Inflammatory macrophage (primary cell): ENCODE measurements at places on chromosomes 5 and 9.

DNA sequence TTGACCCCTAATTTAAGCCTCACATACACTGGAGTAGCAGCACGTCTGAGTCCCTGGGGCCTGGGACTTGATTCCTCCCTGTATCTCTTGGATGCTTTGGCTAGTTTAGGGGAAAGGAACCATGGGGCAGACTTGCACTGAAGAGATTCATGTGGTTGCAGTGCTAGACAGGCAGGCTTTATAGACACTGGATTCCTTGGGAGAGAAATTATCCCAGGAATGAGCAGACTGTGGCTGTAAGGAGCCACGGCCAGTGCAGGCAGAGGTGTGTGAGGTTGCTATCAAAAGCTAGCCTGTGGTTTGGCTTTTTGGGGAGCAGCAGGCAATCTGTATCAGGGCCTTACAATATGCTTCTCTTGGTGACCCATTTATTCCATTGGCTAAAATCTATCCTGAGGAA lies 20.5 kb upstream of the PITX1 start:
- no peak for DNase-seq

GRCh38 chr5:109990723-109991359 lies 301.1 kb downstream of the MAN2A1 start:
- DNase-seq: no peak

- no peak for DNase-seq
Measured at GRCh38 chr9:132090771-132091170, 11.1 kb upstream of the MED27 start.

DNA sequence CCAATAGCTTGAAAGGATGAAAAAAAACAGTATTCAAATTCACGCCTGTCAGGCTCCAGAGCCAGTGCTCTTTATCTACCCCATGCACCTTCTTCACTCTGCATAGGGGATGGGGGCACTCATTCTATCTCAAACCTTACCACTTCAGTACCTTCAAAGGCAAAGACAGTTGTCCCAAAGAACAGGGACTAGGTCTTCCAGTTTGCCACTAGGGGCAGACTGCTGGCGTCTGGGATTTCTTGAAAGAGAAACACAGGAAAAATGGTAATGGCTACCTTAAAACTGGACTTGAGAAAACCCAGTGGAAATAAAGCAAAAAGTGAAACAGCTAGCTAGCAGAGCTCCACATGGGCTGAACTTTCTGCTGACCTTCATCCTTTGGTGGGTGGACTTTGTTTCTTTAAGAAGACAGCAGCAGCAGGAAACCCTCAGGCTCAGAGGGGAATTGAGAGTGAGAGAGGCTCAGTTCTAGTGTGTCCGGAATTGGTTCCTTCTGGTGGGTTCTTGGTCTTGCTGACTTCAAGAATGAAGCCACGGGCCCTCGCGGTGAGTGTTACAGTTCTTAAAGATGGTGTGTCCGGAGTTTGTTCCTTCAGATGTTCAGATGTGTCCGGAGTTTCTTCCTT lies 41.0 kb upstream of the SLC36A1 start:
- peak; percentile 3 for DNase-seq

GRCh38 chr5:1824109-1824821 lies 23.1 kb downstream of the NDUFS6 start:
- no peak for DNase-seq

DNA sequence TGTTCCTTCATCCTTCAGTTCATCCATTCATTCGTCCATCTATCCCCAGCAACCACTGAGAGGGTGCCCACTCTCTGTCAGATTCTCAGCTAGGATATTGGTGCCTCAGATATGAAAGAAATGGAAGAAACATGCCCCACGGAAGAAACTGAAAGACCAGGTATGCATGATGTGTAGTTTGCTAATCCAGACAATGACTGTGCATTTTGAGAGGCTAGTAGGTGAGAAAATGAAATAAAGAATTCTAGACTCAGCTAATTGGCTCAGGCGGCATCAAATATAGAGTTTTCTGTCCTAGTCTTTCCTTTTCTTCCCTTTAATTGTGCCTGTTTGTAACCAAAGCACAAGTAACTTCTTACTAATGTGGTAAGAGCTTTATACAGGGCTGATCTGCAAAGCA lies 104.7 kb downstream of the PDZD2 start:
- no peak for DNase-seq

GRCh38 chr9:110115826-110116542 lies 92.0 kb downstream of the C9orf152 start:
- DNase-seq: no peak

- DNase-seq: peak; percentile 82
Measured at GRCh38 chr9:111094433-111094924, 56.2 kb upstream of the LPAR1 start.

GRCh38 chr5:11514705-11515432 lies 389.4 kb downstream of the CTNND2 start:
- no peak for DNase-seq

DNA sequence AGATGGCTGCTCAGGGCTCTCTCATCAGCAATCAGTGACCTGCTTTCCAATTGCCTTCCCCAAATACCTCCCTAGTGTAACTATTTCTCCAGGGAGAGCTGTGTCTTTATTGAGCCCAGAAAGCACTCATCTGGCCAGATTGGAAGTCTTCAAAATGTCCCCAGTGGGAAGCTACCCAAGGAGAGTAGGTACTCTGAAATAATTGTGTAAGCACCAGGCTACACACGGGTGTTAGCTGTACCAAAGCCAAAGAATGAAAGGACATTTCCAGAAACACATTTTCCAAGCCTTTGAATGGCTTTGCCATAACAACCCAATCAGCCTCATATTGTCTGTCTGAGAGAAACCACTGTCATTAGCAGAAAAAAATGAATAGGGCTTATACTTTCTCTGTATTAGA lies 318.8 kb downstream of the FAM170A start:
- DNase-seq: no peak

- no peak for DNase-seq
Measured at GRCh38 chr9:78578072-78578471, 281.1 kb downstream of the PSAT1 start.

DNA sequence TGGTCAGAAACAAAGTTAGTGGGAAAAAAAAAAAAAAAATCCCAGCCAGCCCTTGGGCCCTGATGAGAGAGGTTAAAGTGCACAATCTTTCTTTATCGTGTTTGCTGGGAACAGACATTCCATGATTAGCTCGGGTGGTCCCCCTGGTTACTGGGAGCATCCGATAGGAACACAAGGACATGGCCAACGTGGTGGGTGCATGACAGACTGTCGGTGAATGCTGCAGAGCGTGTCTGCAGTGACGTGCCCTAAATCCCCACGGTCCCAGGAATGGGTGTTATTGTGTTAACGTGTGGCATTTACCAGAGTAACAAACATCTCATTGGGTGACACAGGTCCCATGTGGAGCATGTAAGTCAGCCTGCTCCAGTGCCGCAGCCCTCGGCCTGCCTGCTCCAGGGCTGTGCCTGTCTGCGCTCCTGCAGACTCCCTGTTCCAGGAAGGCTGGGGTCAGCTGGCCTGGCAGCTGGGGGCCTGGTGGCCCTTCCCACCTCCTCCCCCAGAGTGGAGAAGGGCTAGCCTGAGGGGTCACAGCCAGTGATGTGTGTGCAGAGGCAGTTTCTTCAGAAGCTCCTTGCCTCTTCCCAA lies 34.3 kb upstream of the TBC1D2 start:
- no peak for DNase-seq

- DNase-seq: no peak
Measured at GRCh38 chr5:83354958-83355357, 116.6 kb upstream of the VCAN start.

DNA sequence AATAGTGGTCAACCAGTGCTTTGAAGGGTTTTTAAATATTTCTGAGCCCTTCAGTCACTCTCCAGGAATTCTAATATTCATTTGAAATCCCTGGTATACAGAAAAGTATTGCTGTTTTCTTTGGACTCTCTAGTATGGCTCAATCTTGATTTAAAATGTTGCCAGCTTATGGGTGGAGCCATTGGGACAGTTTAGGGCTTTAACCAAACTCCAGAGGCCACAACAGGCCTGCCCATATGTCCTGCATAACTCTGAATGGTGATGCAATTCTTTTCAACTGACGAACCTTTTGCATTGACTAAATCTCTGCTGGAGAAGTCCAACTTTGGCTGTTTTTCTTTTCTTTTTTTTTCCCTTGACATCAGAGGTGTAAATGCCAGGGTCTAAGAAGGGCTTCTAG lies 10.3 kb upstream of the ANKHD1 start:
- DNase-seq: peak; percentile 58

DNA sequence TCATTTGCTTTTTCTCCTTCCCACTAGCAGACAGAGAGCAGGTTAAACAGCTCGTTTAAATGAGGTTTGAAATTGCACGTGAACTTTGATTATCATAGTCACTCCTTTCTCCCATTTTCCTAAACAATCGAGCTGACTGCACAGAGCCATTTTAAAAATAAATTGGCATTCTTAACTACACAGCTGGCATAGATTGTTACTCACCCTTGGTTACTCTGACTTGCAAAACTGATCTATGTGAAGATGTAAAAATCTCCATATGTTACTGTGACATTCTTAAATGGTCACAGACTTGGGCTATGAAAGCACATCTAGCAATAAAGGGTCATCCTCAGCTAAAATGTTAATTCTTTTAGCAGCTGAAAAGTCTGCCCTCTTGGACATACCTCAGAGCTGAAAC lies 368.5 kb downstream of the DTWD2 start:
- DNase-seq: no peak

DNA sequence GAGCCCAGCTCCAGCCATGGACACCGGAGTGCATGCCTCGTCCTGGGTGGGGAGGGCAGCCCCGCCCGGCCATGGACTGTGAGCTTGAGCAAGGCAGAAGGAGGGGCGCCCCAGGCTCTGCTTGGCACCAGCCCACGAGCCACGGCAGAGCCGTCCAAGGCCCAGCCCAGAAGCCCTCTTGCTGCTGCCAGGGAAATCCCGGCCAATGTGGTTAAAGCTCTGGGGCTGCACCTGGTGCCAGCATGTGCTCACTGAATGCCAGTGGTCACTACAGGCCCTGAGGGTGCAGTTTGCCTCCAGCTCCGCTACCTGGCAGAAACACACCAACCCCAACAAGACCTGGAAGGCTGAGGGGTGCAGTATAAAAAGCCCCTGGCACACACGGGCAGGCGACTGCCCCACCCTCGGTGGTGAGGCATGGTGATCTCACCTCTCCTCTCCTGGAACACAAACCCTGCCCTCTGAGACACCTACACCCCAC lies 11.8 kb downstream of the BRD3 start:
- peak; percentile 16 for DNase-seq

DNA sequence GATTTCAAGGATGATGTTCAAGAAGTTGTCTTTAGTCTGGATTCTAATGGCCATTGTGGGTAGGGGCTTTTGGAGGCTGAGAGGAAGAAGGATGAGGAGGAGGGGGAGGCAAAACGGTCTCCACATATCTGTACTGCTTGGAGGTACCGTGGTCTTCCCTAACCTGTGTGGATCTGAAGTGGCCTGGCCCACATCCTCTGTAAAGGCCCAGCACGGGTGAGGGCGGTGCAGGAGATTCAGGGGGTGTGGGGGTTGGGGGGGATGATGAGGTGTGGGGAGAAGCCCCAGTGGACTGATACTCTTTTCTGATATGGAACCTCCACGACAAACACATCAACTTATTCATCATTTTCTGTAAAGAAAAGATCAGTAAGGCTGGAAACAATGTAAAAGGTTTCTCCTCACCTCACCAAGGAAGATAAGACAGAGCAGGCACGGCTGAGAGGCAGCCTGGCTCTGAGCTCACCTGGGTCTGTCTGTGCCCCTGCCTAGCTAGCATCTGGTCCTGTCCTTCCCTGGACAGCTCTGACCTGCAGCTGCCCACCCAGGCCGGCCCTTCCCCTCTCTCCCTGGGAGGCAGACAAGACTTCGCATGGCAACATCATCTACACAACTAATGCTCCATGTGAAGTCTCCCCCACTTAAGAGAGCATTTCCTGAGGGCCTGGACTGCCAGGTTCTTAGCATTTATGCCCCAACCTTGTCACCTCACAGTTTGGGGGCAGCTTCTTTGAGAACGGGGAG lies 5.6 kb upstream of the IL3 start:
- DNase-seq: no peak

- no peak for DNase-seq
Measured at GRCh38 chr5:124402144-124402581, 344.3 kb downstream of the ZNF608 start.

DNA sequence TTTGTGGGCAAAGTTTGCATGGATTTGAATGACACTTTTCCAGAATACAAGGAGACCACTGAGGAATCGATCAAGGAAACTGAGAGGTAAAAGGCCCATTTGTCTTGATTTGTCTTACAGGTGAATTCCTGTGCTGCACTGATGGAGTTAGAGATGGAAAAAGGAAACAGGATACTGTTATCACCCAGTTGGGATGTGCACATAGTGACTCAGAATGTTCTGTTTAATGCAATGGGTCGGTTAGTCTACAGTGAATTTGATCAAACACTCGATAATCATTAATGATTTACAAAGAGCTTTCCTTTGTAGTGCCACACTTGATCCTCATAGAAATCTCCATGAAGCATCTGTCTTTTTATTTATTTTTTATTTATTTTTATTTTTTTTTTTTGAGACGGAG lies 64.7 kb downstream of the GDA start:
- no peak for DNase-seq
